ENCODE measurements at places on chromosomes 12 and 14. TPM values are rescaled to one million over a fixed set of nuclear protein-coding genes. Genes with fewer than 3 reads are reported as not detected.

The ALDH2 gene
- total RNA-seq: 89.7 TPM

The PTGER2 gene
- total RNA-seq: 3.8 TPM

The TMEM260 gene
- 5.1 TPM for total RNA-seq

The TMEM132C gene
- total RNA-seq: not detected

The PRB2 gene
- not detected for total RNA-seq

The COL2A1 gene
- total RNA-seq: 0.11 TPM

The AVPR1A gene
- total RNA-seq: 0.07 TPM

The GALNT4 gene
- total RNA-seq: 12.9 TPM

The TAS2R7 gene
- not detected for total RNA-seq

The TMTC1 gene
- total RNA-seq: 0.03 TPM

The KLRD1 gene
- not detected for total RNA-seq

The NGB gene
- not detected for total RNA-seq

The TAS2R42 gene
- not detected for total RNA-seq

The HOXC4 gene
- 3.1 TPM for total RNA-seq

The TROAP gene
- total RNA-seq: 88.1 TPM

The IRAK3 gene
- 1.4 TPM for total RNA-seq

The ASCL1 gene
- total RNA-seq: not detected

The VPS33A gene
- 18.5 TPM for total RNA-seq

The CIROP gene
- not detected for total RNA-seq

The SERPINA12 gene
- not detected for total RNA-seq

The RASAL1 gene
- 0.32 TPM for total RNA-seq

The CARMIL3 gene
- total RNA-seq: 0.48 TPM

The PAWR gene
- total RNA-seq: 51.5 TPM

The CFL2 gene
- total RNA-seq: 112 TPM

The MYF5 gene
- not detected for total RNA-seq

The TMEM229B gene
- total RNA-seq: 0.20 TPM

The COCH gene
- total RNA-seq: 21.2 TPM

The CLEC1B gene
- not detected for total RNA-seq

The DHRS2 gene
- total RNA-seq: 6.2 TPM

The VWF gene
- total RNA-seq: 0.15 TPM

The SLC16A7 gene
- total RNA-seq: 0.10 TPM

The STXBP6 gene
- total RNA-seq: 2.7 TPM

The HSPB8 gene
- total RNA-seq: 21.9 TPM

The LRRK2 gene
- total RNA-seq: 1.5 TPM

The SYCP3 gene
- total RNA-seq: 0.13 TPM

The CFAP251 gene
- 1.1 TPM for total RNA-seq

The GPR84 gene
- not detected for total RNA-seq
